Neural progenitor cell (in vitro differentiated cells): ENCODE measurements at places on chromosomes 3 and 15. TPM values are rescaled to one million over a fixed set of nuclear protein-coding genes. Genes with fewer than 3 reads are reported as not detected.

DNA sequence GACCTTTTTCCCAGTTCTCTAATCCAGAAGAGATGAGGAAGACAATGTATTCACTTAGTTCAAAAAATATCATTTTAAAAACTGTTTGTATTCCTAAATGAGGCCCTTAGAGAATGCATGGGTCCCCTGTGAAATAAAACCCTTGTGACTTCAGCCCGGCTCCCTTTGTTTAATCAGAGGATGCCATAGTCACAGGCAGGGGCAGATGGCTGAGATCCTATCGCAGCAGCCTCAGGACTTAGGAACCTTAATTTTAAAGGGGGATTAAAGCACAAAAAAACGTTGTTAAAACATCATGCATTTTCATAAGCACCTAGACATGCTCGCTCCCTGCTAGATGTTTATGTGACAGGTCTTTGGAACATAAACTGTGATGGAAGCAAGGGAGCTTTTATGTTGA is 176.6 kb downstream of the IL20RB start:
- no peaks in the 10 kb centered on the region for H3K36me3 ChIP-seq
- H3K27ac ChIP-seq: no peak overlapping the region
- no peak for DNase-seq

DNA sequence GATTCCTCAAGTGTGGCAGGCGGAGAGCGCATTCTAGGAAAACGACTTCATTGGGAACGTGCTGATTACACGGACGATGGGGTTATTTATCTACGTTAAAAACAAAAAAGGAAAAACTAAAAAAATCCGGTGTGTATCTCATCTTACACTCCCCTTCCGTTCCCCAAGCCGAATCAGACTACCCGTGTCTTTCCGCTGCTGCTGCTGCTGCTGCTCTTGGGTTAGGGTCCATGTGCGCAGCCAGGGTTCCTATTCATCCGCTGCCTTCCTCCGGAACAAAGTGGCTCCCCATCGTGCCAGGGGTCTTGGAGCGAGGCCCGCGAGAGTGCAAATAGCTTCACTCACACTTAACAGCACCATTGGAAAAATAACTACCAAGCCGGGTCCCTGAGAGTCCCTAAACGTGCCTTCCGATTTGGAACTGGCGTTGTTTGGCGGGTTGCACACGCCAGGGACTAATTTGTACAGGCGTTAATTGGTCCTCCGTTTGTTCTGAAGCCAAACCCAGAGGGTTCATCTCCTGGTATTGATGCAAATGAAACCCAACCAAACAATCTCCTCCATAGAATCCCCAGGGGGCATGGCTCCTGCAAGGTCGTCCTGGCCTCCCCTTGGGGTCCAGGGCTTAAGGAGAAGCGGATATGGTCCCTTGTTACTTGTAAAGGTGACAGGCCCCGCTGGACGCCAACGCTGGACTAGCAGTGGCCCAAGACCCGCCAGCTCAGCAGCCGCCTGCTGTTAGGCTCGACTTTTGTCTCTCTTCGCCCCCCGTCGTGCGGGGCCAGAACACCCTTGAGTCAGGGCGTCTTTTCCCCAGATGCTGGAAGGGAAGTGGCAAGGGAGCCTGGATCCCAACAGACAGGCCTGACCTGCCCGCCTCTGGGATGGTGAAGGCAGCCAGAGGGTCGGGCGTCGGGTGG is 11.0 kb upstream of the ONECUT1 start:
- no peak overlapping the region for H3K4me3 ChIP-seq
- H3K4me1 ChIP-seq: peaks cover 29% of the 10 kb centered on the region
- no peak for DNase-seq
- peaks cover 100% of the 10 kb centered on the region for H3K27me3 ChIP-seq
- no peak overlapping the region for H3K27ac ChIP-seq

- no peak for DNase-seq
- peaks cover 3% of the 10 kb centered on the region for H3K4me1 ChIP-seq
- H3K4me3 ChIP-seq: no peak overlapping the region
- no peaks in the 10 kb centered on the region for H3K27me3 ChIP-seq
Observed at GRCh38 chr3:54862526-54862925, 65.3 kb downstream of the LRTM1 start.

- no peaks in the 10 kb centered on the region for H3K36me3 ChIP-seq
- H3K4me1 ChIP-seq: peaks cover 4% of the 10 kb centered on the region
- peak; percentile 63 for DNase-seq
- no peaks in the 10 kb centered on the region for H3K27me3 ChIP-seq
- no peak overlapping the region for H3K4me3 ChIP-seq
Observed at GRCh38 chr3:145798696-145799537, 362.1 kb downstream of the PLOD2 start.

DNA sequence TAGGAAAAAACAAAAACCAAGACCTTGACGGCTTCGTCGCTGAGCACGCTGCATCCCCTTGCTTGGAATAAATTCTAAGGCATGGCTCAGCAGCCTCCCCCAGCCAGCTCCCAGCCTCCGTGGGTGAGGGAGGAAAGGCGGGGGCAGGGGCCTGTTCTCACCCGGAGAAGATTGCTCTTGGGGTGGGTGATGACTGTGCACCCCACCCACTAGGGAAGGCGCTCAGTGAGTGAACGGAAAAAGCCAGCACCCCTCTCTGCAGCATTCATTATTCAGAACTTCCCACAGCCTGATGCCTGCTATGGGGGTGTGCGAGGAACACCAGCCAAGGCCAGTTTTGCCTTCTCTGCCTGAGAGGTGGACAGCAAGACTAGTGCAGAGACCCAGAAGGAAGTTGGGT is 19.3 kb upstream of the NTRK3 start:
- no peak overlapping the region for H3K27ac ChIP-seq
- H3K4me1 ChIP-seq: no peaks in the 10 kb centered on the region
- H3K4me3 ChIP-seq: no peak overlapping the region
- no peaks in the 10 kb centered on the region for H3K36me3 ChIP-seq

DNA sequence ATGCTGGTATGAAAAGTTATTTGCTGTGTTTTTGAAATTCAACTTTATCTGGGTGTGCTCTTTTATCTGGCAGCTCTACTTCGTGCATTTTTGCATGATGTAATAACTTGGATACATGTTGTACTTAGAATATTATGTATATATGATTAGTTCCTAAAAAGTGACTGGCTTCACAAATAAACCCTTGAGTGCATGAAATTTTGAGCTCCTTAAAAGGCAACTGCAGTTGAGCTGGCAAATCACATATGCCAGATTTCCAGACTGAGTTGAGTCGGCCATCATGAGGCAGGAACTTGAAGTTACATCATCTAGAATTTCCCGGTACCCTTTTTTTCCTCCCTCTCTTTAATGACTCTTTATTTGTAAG is 162.5 kb downstream of the FNDC3B start:
- no peaks in the 10 kb centered on the region for H3K27me3 ChIP-seq
- H3K36me3 ChIP-seq: no peaks in the 10 kb centered on the region
- no peak overlapping the region for H3K27ac ChIP-seq
- no peak for DNase-seq
- H3K4me3 ChIP-seq: no peak overlapping the region

DNA sequence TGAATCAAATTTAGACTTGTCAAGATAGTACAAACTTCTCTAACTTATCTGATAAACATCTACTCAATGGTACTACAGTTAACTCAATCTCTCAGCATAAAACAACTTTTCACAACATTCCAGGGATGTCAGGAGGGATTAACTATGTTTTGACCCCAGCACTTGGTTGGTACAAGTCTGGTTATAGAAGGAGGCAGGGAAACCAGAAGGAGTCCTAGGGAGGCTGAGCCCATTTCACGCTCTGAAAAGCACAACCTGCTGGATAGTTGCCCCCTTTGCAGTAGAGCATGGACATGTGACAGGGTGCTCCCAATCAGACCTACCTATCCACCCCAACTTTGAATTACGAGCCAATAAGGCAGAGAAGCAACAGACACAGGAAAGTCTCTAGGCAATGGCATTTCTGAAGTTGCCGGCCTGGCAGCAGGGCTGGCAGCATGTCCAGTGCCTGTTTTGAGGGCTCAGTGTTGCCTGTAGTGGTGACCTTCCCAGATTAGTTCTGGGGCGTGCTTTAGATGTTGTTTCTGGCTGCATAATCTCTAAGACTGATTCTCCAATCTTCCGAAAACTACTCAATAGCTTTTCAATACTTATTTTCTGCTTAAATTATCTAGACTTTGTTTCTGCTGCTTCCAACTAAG is 8.2 kb downstream of the ANKUB1 start:
- no peaks in the 10 kb centered on the region for H3K27me3 ChIP-seq
- DNase-seq: no peak
- no peak overlapping the region for H3K27ac ChIP-seq
- no peak overlapping the region for H3K4me3 ChIP-seq
- H3K4me1 ChIP-seq: no peaks in the 10 kb centered on the region

DNA sequence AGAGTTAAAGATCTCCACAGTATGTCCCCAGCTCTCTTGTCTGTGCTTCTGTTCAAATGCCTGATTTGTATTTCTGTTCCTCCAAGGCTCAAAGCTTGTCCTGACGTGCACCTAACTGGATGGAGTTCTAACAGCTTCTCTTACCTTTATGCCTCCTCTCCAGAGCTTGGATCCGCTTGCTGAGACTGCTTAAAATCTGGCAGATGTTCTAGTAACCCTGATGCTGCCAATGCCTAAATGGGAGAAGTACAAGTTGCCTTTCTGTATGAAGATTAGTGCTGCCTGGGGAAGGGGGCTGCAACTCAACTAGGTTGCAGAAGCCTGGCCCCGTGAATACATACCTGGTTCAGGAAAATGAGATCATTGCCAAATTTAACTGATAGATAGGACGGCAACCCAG is 354.5 kb upstream of the KCNMB2 start:
- DNase-seq: no peak
- H3K4me3 ChIP-seq: no peak overlapping the region
- no peaks in the 10 kb centered on the region for H3K4me1 ChIP-seq
- H3K27me3 ChIP-seq: no peaks in the 10 kb centered on the region
- no peak overlapping the region for H3K27ac ChIP-seq

GRCh38 chr3:12662593-12663400 is 1.1 kb downstream of the RAF1 start:
- H3K4me1 ChIP-seq: peaks cover 7% of the 10 kb centered on the region
- H3K4me3 ChIP-seq: peak overlapping the region; percentile 90
- peak overlapping the region; percentile 98 for H3K27ac ChIP-seq
- no peaks in the 10 kb centered on the region for H3K36me3 ChIP-seq
- no peaks in the 10 kb centered on the region for H3K27me3 ChIP-seq

GRCh38 chr15:77983091-77983707 is 94.3 kb downstream of the TBC1D2B start:
- no peaks in the 10 kb centered on the region for H3K36me3 ChIP-seq
- no peaks in the 10 kb centered on the region for H3K27me3 ChIP-seq
- DNase-seq: no peak
- no peak overlapping the region for H3K4me3 ChIP-seq
- H3K4me1 ChIP-seq: peaks cover 9% of the 10 kb centered on the region

- no peak for DNase-seq
- no peak overlapping the region for H3K27ac ChIP-seq
- H3K36me3 ChIP-seq: no peaks in the 10 kb centered on the region
Observed at GRCh38 chr3:53043738-53044137, 2.1 kb downstream of the SFMBT1 start.

GRCh38 chr3:9615003-9615628 is 34.2 kb upstream of the MTMR14 start:
- H3K4me3 ChIP-seq: no peak overlapping the region
- no peak overlapping the region for H3K27ac ChIP-seq
- no peak for DNase-seq
- H3K36me3 ChIP-seq: no peaks in the 10 kb centered on the region
- H3K27me3 ChIP-seq: no peaks in the 10 kb centered on the region

DNA sequence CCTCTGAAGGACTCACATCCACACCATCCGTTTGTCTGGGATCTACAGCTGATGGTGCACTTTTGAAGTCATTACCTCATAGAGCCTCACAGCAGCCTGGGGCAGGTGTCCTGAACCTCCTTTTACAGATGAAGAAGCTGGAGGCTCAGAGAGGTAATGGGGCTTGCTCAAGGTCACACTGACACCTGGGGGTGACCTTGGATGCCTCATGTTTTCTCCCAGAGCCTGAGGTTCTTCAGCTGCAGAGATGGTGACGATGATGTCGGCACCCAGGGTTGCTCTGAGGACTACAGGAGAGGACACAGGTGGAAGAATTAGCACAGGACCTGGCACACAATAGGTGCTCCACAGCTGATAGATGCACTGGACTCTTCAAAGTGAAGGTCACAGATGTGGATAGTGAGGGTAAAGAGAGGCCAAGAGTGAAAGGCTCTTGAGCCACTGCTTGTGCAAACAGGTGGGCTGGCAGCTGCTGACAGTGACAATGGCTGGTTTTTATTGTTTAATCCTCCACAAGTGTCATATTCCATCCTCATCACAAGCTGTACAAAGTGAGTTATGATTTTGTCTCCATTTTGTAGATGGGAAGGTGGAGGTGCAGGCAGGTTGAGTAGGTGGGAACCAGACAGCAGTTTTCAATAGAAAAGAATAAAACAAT is 17.4 kb upstream of the ATP2B2 start:
- H3K36me3 ChIP-seq: no peaks in the 10 kb centered on the region
- H3K4me1 ChIP-seq: no peaks in the 10 kb centered on the region
- peaks cover 6% of the 10 kb centered on the region for H3K27me3 ChIP-seq
- H3K4me3 ChIP-seq: no peak overlapping the region

DNA sequence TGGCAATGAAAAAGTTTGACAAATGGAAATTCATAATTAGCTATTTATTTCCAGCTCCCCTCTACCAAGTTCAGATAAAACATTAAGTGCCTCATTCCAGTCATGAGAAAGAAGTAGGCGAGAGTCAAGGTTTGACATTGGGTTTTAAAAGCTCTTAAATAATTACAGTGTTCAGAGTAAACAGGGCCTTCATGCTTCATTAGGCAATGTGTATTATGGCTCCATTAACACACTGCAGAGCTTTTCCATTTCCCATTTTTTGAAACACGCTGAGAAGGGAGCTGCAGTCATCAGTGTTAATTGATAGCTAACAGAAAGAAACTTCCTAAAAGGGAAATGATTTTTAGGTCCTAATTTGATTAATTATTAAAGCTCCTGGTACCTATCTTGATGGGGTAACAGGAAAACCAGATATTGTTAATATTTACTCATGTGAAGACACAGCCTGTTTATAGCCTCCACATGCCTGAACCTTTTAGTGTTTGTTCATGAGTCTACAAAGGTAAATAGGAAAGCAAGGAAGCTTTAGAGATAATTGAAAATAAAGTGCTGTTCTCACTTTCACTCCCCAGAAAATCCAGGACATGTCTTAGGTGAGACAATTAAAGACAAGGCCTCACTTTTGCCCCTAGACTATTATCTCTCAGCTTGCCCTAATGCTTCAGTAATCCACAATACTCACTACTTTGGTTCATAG is 28.7 kb downstream of the SST start:
- H3K4me3 ChIP-seq: no peak overlapping the region
- H3K4me1 ChIP-seq: no peaks in the 10 kb centered on the region
- H3K36me3 ChIP-seq: no peaks in the 10 kb centered on the region
- no peak overlapping the region for H3K27ac ChIP-seq
- no peak for DNase-seq

GRCh38 chr3:125662675-125663074 is 67.4 kb upstream of the OSBPL11 start:
- no peaks in the 10 kb centered on the region for H3K27me3 ChIP-seq
- no peaks in the 10 kb centered on the region for H3K4me1 ChIP-seq
- no peaks in the 10 kb centered on the region for H3K36me3 ChIP-seq
- no peak overlapping the region for H3K27ac ChIP-seq
- H3K4me3 ChIP-seq: no peak overlapping the region

Gene P2RY14
- not detected in 2 replicates for total RNA-seq

Gene SKOR1
- 0.09 and 0.51 TPM in 2 replicates for total RNA-seq

Gene FBXW12
- total RNA-seq: 0.82 and 1.4 TPM in 2 replicates

Gene AHSG
- not detected in 2 replicates for total RNA-seq

Gene LRRIQ4
- total RNA-seq: not detected in 2 replicates

Gene CCDC51
- 13.9 and 22.0 TPM in 2 replicates for total RNA-seq

Gene CCRL2
- total RNA-seq: not detected in 2 replicates

Gene WDR93
- 0.51 and 0.62 TPM in 2 replicates for total RNA-seq

Gene LRCH3
- total RNA-seq: 45.9 and 56.2 TPM in 2 replicates

Gene ACTRT3
- 0.31 and 0.34 TPM in 2 replicates for total RNA-seq

Gene SAMD7
- not detected in 2 replicates for total RNA-seq

Gene HERC2
- 15.3 and 28.1 TPM in 2 replicates for total RNA-seq

Gene ESYT3
- total RNA-seq: 0.59 and 1.4 TPM in 2 replicates

Gene PPM1L
- 16.5 and 25.2 TPM in 2 replicates for total RNA-seq

Gene JMJD7
- total RNA-seq: 13.4 and 18.3 TPM in 2 replicates

Gene SLC24A5
- total RNA-seq: 0.65 TPM in 1 of 2 replicates, not detected in the other

Gene NR2E3
- total RNA-seq: 0.28 TPM in 1 of 2 replicates, not detected in the other

Gene UROC1
- not detected in 2 replicates for total RNA-seq
